ENCODE measurements at places on chromosomes 3 and 15.

DNA sequence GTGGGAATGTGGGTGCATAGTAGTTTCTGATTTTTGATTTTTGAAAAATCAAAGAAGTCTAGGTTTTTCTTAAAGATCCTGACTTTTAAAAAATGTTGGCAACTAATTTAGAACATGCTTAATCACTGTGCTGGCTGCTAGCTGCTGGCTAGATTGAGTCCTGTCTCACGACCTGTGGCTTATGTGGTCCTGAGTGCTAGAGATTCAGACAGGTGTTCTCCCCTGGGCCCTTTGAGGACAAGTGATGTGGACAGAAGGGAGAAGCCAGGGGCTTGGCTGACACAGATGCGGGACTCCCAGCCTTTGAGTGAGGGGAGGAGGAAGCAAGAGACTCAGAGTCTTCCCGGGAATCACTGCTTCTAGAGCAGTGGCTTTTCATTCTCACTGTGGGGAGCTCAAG lies 47.5 kb downstream of the CORO2B start:
- H3K27ac ChIP-seq: no peak overlapping the region
- no peaks in the 10 kb centered on the region for H3K4me1 ChIP-seq
- no peak overlapping the region for H3K4me3 ChIP-seq
- peaks cover 60% of the 10 kb centered on the region for H3K27me3 ChIP-seq
- no peak for DNase-seq
- H3K36me3 ChIP-seq: no peaks in the 10 kb centered on the region

GRCh38 chr3:49013738-49014660 lies 4.4 kb downstream of the DALRD3 start:
- no peak overlapping the region for H3K27ac ChIP-seq
- H3K36me3 ChIP-seq: peaks cover 49% of the 10 kb centered on the region
- H3K4me3 ChIP-seq: no peak overlapping the region

DNA sequence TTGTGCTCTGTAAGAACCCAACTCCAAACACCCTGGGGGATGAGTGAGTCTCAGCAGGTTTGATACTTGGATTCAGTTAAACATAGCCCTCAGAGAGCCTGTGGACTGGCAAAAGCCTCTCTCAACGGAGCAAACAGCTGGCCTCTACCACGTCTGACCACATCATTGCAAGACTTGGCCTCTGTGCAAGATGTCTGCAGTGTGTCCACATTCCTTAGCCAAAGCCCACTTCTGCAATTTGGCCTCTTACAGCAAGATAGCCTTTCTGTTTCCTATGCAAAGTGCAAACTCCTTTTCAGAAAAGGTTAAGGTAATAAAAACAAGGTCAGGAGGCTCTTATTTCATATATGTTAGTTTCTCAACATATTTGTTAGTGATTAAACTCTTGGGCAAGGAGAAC lies 27.9 kb downstream of the FBN1 start:
- no peaks in the 10 kb centered on the region for H3K4me1 ChIP-seq
- H3K27me3 ChIP-seq: peaks cover 12% of the 10 kb centered on the region
- DNase-seq: no peak
- H3K4me3 ChIP-seq: no peak overlapping the region

- H3K27me3 ChIP-seq: no peaks in the 10 kb centered on the region
- no peak overlapping the region for H3K4me3 ChIP-seq
- H3K4me1 ChIP-seq: peaks cover 1% of the 10 kb centered on the region
- DNase-seq: no peak
- no peaks in the 10 kb centered on the region for H3K36me3 ChIP-seq
- no peak overlapping the region for H3K27ac ChIP-seq
Observed at GRCh38 chr3:27184261-27184660, 184.9 kb downstream of the NEK10 start.

- H3K27me3 ChIP-seq: no peaks in the 10 kb centered on the region
- DNase-seq: no peak
- H3K27ac ChIP-seq: no peak overlapping the region
- H3K36me3 ChIP-seq: peaks cover 7% of the 10 kb centered on the region
- no peak overlapping the region for H3K4me3 ChIP-seq
Observed at GRCh38 chr3:45513041-45513440, 81.5 kb upstream of the LIMD1 start.

DNA sequence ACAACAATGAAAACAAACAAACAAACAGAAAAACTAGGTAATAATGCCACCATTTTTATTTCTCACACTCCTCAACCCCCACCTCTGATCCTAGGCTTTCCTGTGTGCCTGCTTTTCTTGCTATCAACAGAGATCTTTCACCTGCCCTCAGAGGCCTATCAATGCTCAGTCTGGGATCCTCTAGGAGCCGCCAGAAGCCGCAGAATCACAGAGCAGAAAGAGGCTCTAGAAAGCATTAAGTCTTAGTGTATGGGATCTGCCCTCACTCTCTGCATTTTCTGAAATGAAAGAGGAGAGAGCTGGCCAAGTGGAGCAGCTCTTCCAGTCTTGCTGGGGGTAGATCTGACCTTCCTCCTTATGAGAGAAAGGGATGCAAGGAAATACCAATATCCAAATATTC lies 306.8 kb downstream of the TUSC7 start:
- H3K27ac ChIP-seq: no peak overlapping the region
- H3K36me3 ChIP-seq: no peaks in the 10 kb centered on the region
- DNase-seq: no peak
- no peaks in the 10 kb centered on the region for H3K27me3 ChIP-seq
- H3K4me3 ChIP-seq: no peak overlapping the region

DNA sequence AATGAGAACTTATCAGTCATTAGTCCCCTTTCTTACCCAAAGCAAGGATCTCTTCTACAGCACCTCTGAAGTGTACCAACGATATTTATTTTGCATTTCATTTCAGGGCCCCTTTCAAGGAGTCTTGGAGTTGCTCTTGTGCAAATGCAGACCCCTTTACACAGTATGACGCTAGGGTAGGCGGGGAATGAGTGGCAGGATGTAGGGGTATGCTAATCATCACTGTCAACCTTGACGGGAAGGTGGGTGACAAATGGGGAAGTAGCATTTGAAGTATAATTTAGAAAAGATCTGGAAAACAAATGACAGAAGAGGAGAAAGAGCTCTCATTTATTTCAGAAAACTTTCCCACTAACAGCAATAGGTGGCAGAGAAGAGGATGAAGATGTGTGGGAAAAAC lies 94.4 kb downstream of the LRRN1 start:
- no peaks in the 10 kb centered on the region for H3K36me3 ChIP-seq
- H3K27me3 ChIP-seq: no peaks in the 10 kb centered on the region
- H3K4me3 ChIP-seq: no peak overlapping the region
- no peaks in the 10 kb centered on the region for H3K4me1 ChIP-seq
- H3K27ac ChIP-seq: no peak overlapping the region

GRCh38 chr3:61571516-61572336 lies 10.4 kb downstream of the PTPRG start:
- DNase-seq: no peak
- H3K27ac ChIP-seq: no peak overlapping the region
- no peaks in the 10 kb centered on the region for H3K27me3 ChIP-seq
- no peak overlapping the region for H3K4me3 ChIP-seq
- H3K36me3 ChIP-seq: no peaks in the 10 kb centered on the region

DNA sequence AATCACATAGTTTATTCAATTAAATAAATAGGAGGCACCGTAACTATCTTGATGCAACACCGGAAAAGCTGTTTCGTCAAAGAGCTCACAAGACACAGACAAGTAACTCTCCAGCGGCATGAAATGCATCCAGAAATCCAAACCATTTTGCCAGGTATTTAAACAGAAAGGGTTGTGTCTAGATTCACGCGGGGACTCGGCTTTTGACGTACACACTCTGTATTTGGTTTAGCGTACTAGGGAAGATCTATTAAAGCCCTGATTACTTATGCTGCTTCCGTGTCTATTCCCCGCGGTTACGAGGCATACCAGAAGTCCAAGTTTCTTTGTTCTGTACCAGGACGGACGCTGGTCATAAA lies 718 bp downstream of the BNIP2 start:
- no peaks in the 10 kb centered on the region for H3K27me3 ChIP-seq
- H3K36me3 ChIP-seq: peaks cover 26% of the 10 kb centered on the region
- H3K27ac ChIP-seq: peak overlapping the region; percentile 90
- DNase-seq: peak; percentile 8
- H3K4me3 ChIP-seq: peak overlapping the region; percentile 95
- H3K4me1 ChIP-seq: peaks cover 42% of the 10 kb centered on the region

DNA sequence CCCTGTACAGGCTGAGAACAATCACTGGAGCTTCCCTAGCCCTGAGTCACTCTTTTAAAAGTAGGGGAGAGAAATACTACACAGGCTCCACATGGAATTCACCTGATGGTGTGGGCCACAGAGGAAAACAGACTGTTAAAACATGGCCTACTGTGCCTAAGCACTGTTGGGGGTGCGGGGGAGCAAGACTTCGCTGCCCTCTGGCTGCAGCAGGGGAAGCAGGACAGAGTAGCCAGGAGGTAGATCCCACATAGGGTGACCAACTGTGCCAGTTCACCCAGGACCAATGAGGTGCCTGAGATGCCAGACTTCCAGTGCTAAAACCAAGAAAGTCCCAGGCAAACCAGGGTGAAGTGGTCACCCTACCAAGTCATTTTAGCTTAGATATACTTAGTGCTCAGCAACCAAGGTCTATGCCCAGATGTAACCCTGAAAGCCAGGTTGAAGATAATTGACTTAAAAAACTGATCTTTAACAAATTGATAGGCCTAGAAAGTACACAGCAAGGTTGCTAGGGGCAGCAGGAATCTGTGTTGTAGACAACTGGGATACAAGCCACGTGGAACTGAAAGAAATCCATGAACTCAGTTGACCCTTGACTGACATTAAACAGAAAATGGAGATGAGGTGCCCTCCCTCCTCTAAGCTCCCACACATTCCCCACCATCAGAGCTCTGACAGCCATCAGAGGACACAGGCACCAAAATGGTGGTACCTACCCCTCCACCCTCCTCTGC lies 344.2 kb upstream of the PPP2R3A start:
- DNase-seq: no peak
- no peaks in the 10 kb centered on the region for H3K27me3 ChIP-seq
- H3K4me3 ChIP-seq: no peak overlapping the region
- H3K36me3 ChIP-seq: no peaks in the 10 kb centered on the region

- peak overlapping the region; percentile 85 for H3K27ac ChIP-seq
- peak overlapping the region; percentile 11 for H3K4me3 ChIP-seq
- peaks cover 25% of the 10 kb centered on the region for H3K4me1 ChIP-seq
- H3K36me3 ChIP-seq: peaks cover 10% of the 10 kb centered on the region
- DNase-seq: no peak
- H3K27me3 ChIP-seq: no peaks in the 10 kb centered on the region
Observed at GRCh38 chr3:15528854-15529537, 7.5 kb upstream of the COLQ start.

DNA sequence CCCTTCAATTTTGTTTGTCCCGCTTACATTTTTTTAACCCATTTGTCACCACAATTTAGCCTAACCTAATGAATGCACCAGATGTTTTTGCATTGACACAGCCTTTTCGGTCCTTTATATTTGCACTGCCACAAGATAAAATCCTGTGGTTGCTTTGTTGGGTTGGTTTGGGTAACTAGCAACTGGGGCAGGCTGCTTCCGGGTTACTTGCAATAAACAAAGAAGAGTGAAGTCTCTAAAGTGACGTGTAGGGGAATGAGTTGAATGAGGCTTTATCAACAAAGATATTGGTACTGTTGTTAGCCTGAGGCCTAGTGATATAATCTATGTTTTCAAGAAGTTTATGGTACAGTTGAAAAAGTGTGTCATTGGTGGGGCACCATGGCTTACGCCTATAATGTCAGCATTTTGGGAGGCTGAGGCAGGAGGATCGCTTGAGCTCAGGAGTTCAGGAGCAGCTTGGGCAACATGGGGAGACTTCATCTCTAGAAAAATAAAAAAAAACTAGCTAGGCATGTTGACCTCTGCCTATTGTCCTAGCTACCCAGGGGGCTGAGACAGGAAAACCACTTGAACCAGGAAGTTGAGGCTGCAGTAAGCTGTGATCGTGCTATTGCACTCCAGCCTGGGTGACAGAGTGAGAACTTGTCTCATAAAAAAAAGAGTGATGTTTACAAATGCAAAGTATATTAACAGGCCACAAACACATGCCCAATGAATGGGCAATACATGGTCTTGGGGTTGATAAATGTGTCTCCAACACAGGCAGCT lies 121.8 kb downstream of the OXSM start:
- peaks cover 21% of the 10 kb centered on the region for H3K4me1 ChIP-seq
- DNase-seq: peak; percentile 32
- H3K27me3 ChIP-seq: no peaks in the 10 kb centered on the region
- no peaks in the 10 kb centered on the region for H3K36me3 ChIP-seq
- H3K4me3 ChIP-seq: no peak overlapping the region
- peak overlapping the region; percentile 97 for H3K27ac ChIP-seq

DNA sequence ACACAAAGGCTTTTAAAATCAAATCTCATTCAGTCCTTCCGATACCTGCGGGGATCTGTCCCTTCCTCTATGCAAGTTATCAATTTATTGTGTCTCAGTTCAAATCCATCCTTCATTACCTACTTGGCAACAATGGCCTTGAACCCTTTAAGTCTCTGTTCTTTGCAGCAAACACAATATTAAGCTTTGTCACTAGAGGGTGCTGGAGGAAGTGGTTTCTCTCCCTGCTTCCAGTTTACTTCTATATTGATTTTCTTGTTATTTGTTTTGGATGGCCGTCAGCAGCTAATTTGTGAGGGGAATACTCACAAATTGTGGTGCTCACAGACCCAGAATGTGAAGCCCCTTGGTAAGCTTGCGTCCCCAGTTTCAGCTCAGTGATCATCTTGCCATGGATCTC lies 278.3 kb downstream of the FGF12 start:
- H3K4me3 ChIP-seq: no peak overlapping the region
- no peak overlapping the region for H3K27ac ChIP-seq
- no peaks in the 10 kb centered on the region for H3K4me1 ChIP-seq
- no peaks in the 10 kb centered on the region for H3K36me3 ChIP-seq

Data from effector memory CD8-positive, alpha-beta T cell (primary cell).